Keratinocyte (primary cell): ENCODE measurements at places on chromosomes 1 and 21. TPM values are rescaled to one million over a fixed set of nuclear protein-coding genes. Genes with fewer than 3 reads are reported as not detected.

- no peak for DNase-seq
- H3K4me1 ChIP-seq: no peaks in the 10 kb centered on the region
- H3K27me3 ChIP-seq: no peaks in the 10 kb centered on the region
Observed at GRCh38 chr1:70290218-70290617, 64.3 kb downstream of the ANKRD13C start.

DNA sequence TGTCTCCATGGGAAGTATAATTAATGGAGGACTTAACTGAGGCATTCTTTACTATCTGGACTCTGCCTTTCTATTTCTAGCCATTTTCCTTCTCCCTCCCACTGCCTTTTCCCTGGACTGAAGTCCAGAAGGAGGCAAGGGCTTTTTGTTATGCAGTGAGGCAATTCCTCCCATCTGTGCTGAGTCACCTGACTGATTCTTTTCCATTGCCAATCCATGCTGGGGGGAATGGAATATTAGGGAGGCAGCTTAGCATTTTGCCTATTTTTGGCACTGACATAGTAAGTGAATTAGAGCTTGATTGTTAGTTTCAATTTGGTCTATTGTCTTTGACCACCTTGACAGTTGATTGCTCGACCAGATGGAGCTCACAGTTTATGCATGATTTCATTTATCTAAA is 1000.6 kb upstream of the PRMT6 start:
- no peaks in the 10 kb centered on the region for H3K36me3 ChIP-seq
- no peak for DNase-seq
- no peak overlapping the region for H3K27ac ChIP-seq
- no peaks in the 10 kb centered on the region for H3K27me3 ChIP-seq
- H3K4me3 ChIP-seq: no peak overlapping the region
- no peaks in the 10 kb centered on the region for H3K4me1 ChIP-seq

DNA sequence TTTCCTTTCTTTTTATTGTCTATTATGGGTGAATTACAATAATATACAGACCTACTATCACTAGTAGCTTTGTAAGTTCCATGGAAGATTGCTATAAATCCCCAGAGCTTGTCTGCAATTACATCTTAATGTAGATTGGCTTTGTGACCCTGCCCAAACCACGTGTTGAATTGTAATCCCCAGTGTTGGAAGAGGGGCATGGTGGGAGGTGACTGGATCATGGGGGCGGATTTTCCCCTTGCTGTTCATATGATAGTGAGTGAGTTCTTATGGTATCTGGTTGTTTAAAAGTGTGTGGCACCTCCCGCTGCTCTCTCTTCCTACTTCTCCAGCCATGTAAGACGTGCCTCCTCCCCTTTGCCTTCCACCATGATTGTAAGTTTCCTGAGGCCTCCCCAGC is 34.9 kb upstream of the CDC42BPA start:
- H3K27ac ChIP-seq: no peak overlapping the region
- peaks cover 18% of the 10 kb centered on the region for H3K4me1 ChIP-seq
- no peak for DNase-seq
- H3K27me3 ChIP-seq: no peaks in the 10 kb centered on the region

DNA sequence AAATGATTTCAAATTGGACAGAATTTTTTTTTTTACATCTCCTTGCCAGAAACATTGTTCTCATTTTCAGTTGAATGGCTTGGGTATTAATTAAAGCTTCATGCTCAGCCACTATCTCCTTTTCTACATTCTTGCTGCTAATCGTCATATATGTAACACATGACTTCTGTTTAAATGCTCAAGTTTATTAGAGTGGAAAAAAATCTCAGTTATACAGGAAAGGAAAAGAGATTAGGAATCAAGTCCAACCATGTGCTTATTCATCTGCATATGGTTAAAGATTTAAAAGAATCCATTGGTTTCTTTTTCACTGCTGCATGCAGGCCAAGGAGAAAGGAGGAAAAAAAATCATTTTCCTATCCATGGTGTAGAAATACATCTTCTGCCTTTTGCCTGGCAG is 47.3 kb upstream of the CNN3 start:
- H3K4me3 ChIP-seq: no peak overlapping the region
- H3K4me1 ChIP-seq: peaks cover 30% of the 10 kb centered on the region
- no peak overlapping the region for H3K27ac ChIP-seq
- no peaks in the 10 kb centered on the region for H3K27me3 ChIP-seq
- no peak for DNase-seq

DNA sequence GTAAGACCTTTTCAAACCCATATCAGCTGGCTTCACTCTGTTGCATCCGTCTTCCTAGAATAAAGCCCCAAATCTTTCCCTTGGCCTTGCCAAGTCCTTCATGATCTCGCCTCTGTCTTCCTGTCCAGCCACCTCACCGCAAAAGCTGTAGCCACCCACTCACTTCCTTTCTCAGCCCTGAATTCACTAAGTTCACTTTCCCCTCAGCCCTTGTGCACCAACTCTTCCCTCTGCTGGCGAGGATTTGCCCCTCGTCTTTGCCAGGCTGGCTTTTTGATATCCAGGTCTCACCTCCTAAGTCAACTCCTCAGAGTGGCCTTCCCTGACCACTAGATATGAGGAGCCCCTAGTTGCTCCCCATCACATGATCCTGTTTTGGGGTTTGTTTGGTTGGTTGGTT is 3.9 kb upstream of the COL16A1 start:
- no peak for DNase-seq
- H3K36me3 ChIP-seq: no peaks in the 10 kb centered on the region
- no peak overlapping the region for H3K4me3 ChIP-seq

GRCh38 chr1:228456252-228457016 is 30.7 kb upstream of the RNF187 start:
- no peaks in the 10 kb centered on the region for H3K36me3 ChIP-seq
- peaks cover 10% of the 10 kb centered on the region for H3K4me1 ChIP-seq
- H3K27ac ChIP-seq: no peak overlapping the region
- no peak for DNase-seq

- no peak for DNase-seq
- H3K4me3 ChIP-seq: no peak overlapping the region
- H3K4me1 ChIP-seq: peaks cover 5% of the 10 kb centered on the region
- H3K36me3 ChIP-seq: no peaks in the 10 kb centered on the region
- H3K27ac ChIP-seq: no peak overlapping the region
Observed at GRCh38 chr1:245310571-245311531, 156.1 kb downstream of the KIF26B start.

Gene FMO4
- 2.9 to 6.2 TPM (median 4.7 TPM) in 3 replicates for polyA plus RNA-seq

DNA sequence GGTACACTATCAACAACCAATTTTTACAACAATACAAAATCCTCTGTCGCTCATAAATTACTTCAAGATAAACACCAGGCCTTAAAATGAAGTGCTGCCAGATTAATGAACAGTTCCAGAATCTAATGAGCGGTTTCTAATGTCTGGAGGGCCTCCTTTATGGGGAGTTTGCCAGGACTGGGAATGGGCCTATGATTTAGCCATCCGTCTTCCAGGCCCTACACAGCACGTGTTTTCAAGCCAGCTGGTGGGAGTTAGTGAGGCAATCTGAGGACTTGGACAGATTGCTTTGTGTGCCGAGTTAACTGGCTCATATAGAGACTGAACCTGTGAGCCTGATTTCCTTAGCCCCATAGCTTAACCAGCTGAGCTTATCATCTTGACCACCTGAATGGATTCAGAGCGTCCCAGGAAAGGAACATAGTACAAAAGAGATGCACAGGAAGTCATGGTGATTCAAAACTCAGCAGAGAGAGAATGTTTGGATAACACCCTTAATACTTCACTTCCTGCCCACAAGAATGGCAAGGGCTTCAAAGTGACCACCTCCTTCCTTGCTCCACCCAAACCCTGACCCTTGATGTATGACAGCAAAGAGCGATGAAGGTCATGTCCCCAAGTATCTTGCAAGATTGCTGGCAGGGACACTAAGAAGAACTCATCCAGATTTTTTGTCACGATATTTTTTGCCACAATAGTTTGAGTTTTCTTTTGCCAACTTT is 143.5 kb downstream of the SLC30A10 start:
- no peak overlapping the region for H3K4me3 ChIP-seq
- no peaks in the 10 kb centered on the region for H3K4me1 ChIP-seq
- H3K36me3 ChIP-seq: no peaks in the 10 kb centered on the region

DNA sequence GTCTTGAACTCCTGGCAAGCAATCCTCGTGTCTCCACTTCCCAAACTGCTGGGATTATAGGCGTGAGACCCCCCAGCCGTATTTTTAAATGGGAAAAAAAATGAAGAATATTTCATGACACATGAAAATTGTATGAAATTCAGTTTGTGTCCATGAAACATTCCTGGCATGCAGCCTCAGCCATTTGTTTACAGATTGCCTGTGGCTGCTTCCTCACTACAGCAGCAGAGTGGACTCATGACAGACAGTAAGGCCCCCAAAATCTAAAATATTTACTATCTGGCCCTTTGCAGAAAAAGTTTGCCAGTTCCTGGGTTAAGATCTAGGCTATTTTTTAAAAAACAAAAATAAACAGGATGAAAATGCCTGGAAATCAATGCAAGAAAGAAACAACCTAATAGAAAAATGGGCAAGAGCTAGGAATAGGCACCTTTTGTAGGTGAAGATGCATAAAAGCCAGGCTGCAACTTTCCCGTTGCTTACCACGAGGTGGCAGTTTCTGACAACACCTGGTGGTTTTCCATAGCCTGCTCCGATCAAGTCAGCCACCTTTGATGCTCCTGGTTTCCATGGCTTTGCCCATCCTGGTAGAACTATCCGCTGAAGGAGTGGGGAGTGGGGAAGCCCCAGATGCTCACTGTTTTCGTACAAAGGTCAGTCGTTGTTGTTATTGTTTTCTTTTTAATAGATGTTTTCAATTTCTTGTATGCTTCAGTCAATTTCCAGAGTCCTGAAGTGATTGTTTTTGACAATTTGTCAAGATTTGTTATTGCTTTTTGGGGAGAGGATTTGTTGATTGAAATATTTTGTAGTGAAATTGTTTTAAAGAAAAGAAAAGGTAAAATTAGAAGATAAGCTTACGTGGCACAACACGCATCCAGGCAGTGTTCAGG is 24.3 kb downstream of the UBE2Q1 start:
- no peak overlapping the region for H3K27ac ChIP-seq
- no peaks in the 10 kb centered on the region for H3K36me3 ChIP-seq
- H3K27me3 ChIP-seq: peaks cover 13% of the 10 kb centered on the region

DNA sequence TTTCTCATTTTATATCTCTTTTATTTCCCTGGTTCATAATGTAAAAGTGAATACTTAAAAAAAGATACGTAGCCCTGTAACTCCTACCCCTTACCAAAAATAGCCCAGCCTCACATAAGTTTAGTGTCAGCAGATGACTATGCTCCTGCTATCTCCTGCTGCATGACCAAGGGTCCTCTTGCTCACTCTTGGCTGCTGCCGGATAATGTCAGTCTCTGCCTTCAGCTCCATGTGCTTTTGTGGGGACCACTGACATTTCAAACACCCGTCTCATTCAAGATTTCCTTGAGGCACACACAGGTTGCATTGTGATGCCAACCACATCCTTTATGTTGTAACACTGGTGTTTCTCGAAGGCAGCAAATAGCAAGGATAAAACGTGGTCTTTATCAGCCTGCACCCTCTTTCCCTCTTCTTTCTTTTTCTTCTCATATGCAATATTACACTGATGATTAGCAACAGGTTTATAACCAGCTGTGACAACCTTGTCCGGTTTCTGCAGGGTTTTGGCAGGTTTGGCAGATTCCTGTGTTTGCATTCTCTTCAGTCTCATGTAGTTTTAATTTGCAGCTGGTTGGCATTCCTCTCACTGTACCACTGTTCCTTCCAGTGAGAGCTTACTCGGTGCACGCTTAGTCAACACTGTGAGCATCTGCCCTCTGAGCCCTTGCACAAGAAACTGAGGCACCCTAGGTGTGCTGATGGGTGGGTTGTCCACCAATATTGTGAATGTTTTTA is 62.2 kb downstream of the ZNF684 start:
- no peaks in the 10 kb centered on the region for H3K36me3 ChIP-seq
- H3K27me3 ChIP-seq: no peaks in the 10 kb centered on the region
- no peak for DNase-seq
- H3K4me1 ChIP-seq: no peaks in the 10 kb centered on the region
- H3K4me3 ChIP-seq: no peak overlapping the region

Gene DCST1
- polyA plus RNA-seq: 0.05 TPM in 1 of 3 replicates, not detected in the others

Gene DISC1
- polyA plus RNA-seq: 0.28 to 0.47 TPM (median 0.42 TPM) in 3 replicates

Gene ZBTB18
- polyA plus RNA-seq: 3.8 to 5.8 TPM (median 5.7 TPM) in 3 replicates

- peaks cover 33% of the 10 kb centered on the region for H3K4me1 ChIP-seq
- peak; percentile 81 for DNase-seq
- H3K27me3 ChIP-seq: no peaks in the 10 kb centered on the region
- H3K27ac ChIP-seq: peak overlapping the region; percentile 75
- H3K36me3 ChIP-seq: peaks cover 3% of the 10 kb centered on the region
Observed at GRCh38 chr1:32954168-32954567, 10.4 kb downstream of the RNF19B start.

GRCh38 chr1:30613188-30613587 is 110.2 kb downstream of the MATN1 start:
- H3K27me3 ChIP-seq: no peaks in the 10 kb centered on the region
- H3K4me3 ChIP-seq: no peak overlapping the region
- no peaks in the 10 kb centered on the region for H3K36me3 ChIP-seq
- peak overlapping the region; percentile 45 for H3K27ac ChIP-seq

GRCh38 chr1:200317236-200317635 is 92.6 kb downstream of the ZNF281 start:
- no peak overlapping the region for H3K27ac ChIP-seq
- peaks cover 3% of the 10 kb centered on the region for H3K4me1 ChIP-seq
- no peak for DNase-seq
- no peaks in the 10 kb centered on the region for H3K27me3 ChIP-seq

Gene OR10J1
- polyA plus RNA-seq: not detected in 3 replicates

DNA sequence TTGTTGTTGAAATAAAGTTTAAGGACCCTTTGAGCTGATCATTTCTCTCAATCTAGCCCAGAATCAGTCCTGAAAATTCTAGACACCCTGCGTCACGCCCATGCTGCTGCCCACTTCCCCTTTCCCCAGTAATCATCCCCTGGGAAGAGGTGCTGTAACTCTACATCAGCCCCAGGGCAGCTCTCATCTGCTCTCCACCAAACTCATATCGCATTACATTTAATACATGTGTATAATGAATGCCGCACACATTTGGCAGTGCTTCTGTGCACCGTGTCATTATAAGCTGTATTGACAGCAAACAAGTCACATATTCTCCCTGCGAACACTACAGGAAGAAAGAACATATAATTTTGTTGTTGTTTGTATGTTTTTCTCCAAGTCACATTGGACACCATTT is 539.7 kb upstream of the DAB1 start:
- DNase-seq: no peak
- H3K4me3 ChIP-seq: no peak overlapping the region
- H3K27me3 ChIP-seq: no peaks in the 10 kb centered on the region
- H3K4me1 ChIP-seq: no peaks in the 10 kb centered on the region
- no peaks in the 10 kb centered on the region for H3K36me3 ChIP-seq
- no peak overlapping the region for H3K27ac ChIP-seq

DNA sequence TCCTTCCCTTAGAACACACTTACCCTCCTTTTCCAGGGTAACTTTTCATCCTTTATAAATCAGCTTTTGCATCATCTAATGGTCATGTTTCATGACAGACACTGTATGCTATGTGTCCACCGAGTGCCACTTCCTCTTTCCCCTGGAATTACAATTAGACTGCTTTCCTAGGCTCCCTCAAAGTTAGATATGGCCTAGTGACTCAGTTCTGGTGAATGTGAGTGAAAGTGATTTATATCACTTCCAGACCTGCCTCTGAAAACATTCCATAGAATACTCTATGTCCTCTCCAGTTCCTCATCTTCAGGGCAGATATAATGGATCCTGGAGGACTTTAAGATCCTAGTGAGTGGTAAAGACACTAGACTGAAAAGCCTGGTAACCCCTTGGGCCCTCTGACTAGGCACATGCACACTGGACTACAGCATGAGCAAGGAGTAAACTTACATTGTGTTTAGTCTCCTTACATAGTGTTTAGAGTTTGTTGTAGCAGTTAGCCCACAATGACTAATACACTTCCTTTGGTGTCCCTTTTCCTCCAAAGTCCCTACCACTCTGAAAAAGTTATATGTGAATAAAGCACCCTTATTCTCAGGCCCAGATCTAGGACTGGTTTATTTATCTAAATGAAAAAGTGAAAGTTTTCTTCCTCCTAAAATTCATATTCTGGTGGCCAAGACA is 59.3 kb downstream of the GPR88 start:
- H3K27me3 ChIP-seq: no peaks in the 10 kb centered on the region
- no peaks in the 10 kb centered on the region for H3K36me3 ChIP-seq
- DNase-seq: no peak
- H3K27ac ChIP-seq: no peak overlapping the region
